NCI-H1105 treated with DMSO at 0.1 percent for 48 hours (cell line): ENCODE measurements at places on chromosomes 12 and 14.

DNA sequence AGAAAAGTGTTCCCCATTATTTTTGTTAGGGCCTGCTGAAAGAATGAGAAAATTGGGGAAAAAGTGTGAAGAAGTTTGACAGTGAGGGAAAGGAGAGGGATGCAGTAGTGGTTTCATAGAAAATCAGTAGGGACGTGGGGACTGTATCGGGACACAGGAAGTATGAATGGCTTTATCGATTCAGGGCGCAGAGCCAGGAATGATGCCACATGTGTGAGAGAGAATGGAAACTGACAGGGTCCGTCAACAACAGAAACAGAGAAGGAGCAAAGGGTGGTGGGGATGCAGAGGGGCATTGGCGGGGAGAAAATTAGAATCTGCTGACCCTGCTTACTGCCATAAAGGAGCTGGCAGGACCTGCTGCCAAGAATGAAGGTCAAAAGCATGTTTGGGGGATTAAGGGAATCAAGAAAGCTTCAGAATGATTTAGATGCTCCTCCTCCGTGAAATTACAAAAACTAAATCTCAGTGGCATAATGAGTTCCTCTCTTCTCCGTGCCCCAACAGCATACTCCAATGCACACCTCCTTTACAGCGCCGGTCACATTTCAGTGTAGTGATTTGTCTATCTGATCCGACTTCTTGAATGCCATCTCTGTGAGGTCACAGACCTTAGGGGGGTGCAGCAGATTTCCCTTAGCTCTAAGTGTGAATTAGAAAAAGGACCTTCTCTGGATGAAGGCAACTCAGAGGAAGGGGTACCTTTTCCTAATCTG is 92.6 kb downstream of the EMP1 start:
- peak; percentile 22 for DNase-seq

- no peak for DNase-seq
Observed at GRCh38 chr14:22003461-22003860, 329.8 kb upstream of the OR4E1 start.

- no peak for DNase-seq
Observed at GRCh38 chr14:104178279-104178678, 39.9 kb downstream of the KIF26A start.

- no peak for DNase-seq
Observed at GRCh38 chr14:42353315-42353714, 746.6 kb downstream of the LRFN5 start.

DNA sequence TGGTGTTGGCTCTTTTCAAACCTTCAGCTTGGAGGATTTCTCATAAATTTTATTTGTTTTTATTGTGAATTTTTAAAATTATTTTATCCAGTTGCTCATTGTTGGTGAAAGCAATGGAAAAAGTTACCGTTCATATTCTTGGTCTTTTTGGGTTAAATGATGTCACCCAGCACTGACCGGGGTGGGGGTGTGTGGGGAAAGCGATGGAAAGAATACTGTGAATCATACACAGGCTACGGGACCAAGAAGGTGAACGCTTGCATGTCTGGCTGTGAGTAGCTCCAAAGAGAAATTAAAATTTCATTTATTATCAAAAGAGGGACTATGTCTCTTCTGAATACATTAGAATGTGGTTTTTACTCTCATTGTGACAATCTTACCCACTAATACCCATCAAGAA is 430.1 kb downstream of the AEBP2 start:
- no peak for DNase-seq

GRCh38 chr12:110253176-110253575 is 27.9 kb upstream of the ATP2A2 start:
- no peak for DNase-seq

DNA sequence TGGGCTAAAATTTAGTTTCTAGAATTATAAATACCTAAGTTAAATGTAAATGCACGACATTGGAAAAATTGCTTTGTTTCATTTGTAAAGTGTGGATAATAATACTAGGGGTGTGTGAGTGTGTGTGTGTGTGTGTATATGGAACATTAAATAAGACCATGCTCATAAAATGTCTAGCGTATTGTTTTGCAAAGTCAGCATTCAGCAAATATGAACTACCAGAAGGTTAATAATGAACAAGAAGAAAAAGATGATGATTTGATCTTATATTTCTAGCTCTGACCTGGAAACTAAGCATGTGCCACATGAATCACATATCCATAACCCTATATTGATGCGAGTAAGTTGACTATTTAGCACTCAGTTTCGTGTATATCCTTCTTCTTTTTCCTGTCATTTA is 44.9 kb upstream of the MDGA2 start:
- no peak for DNase-seq

- DNase-seq: peak; percentile 98
Observed at GRCh38 chr12:12333407-12334366, 16.4 kb downstream of the MANSC1 start.

GRCh38 chr12:19988948-19989347 is 379.4 kb upstream of the PDE3A start:
- no peak for DNase-seq

- DNase-seq: peak; percentile 13
Observed at GRCh38 chr14:69013943-69014782, 35.1 kb upstream of the ACTN1 start.

DNA sequence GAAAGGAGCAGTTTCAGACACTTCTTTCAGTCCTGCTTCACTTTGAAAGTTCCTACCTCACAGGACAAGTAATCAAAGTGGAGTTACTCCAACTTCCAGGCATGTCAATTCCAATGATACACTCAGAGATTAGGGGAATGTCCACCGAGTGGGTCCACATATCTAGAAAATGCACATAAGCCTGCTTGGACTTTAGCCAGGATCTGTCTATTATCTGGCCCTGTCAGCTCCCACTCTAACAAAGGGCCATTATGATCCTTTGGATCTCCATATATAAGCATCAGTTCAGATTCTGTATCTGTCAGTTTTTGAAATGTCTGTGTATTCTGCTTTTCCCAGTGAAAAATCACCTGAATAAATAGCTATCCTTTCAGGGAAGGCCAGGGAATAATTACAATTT is 112.9 kb upstream of the ATXN7L3B start:
- no peak for DNase-seq

DNA sequence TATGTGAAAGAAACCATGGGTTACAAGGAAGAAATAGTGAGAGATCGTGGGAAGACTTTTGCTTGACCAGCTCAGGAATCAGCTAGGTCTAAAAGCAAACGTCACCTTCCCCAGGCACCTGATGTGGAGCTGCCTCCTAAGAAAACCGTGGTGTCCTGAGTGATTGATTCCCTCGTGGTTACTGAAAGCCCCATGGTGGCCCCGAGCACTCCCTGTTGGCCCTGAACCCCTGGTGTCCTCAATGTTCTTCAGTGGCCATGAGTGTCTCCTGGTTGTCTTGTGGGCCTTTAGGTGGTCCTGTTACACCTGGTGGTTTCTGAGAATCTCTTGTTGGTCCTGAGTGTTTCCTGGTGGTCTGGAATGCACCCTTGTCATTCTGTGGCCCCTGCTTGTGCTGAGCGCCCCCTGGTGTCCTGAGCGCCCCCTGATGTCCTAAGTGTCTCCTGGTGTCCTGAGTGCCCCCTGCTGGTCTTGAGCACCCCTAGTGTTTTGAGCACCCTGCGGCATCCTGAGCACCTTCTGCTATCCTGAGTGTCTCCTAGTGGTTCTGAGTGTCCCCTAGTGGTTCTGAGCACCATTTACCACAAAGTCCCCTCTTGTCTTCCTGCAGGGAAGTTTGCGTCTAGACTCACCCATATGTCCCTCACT is 518.7 kb downstream of the TMEM121 start:
- DNase-seq: no peak

DNA sequence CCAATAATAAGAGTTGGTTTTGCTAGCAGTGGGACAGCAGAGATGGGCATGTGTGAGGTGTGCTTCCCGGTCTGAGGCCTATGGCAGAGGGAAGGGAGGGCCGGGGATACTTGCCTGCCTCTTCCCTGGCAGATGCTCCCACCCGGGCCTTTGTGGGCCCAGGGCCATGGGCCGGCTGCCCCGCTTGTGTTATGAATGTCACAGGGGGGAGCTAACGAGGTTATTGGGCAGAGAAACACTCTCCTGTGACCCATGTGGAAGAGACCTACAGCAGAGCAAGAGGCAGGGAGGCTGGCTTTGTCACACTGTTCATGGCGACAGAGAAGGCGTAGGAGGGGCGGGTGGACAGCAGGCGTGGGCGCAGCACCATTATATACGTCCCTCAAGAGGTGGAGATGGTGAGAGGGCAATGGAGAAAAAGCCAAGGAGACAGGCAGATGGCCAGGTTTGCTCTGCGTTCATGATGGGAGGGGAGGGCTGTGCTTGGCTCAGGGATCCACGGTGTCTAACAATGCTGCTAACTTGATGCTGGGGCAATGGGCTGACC is 13.3 kb downstream of the CCND2 start:
- DNase-seq: no peak

DNA sequence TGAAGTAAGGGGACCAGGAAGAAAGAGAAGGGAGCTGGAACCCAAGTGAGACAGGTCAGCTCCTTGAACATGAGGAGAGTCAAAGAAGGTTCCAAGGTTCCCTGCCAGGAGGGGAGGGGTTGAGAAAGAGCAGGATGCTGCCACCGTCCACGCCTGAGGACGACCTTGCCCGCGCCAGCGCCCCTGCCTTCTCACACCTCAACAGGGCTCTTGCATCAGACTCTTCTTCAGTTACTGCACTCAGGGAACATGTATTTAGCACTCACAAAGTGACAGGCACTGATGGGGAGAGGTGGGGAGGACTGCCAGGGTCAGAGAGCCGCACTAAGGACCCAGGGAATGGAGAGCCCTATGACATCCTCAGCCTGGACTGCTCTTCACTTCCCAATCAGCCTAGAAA is 102.1 kb upstream of the NUDT4 start:
- no peak for DNase-seq

- DNase-seq: no peak
Observed at GRCh38 chr12:32650508-32650907, 28.6 kb upstream of the DNM1L start.

DNA sequence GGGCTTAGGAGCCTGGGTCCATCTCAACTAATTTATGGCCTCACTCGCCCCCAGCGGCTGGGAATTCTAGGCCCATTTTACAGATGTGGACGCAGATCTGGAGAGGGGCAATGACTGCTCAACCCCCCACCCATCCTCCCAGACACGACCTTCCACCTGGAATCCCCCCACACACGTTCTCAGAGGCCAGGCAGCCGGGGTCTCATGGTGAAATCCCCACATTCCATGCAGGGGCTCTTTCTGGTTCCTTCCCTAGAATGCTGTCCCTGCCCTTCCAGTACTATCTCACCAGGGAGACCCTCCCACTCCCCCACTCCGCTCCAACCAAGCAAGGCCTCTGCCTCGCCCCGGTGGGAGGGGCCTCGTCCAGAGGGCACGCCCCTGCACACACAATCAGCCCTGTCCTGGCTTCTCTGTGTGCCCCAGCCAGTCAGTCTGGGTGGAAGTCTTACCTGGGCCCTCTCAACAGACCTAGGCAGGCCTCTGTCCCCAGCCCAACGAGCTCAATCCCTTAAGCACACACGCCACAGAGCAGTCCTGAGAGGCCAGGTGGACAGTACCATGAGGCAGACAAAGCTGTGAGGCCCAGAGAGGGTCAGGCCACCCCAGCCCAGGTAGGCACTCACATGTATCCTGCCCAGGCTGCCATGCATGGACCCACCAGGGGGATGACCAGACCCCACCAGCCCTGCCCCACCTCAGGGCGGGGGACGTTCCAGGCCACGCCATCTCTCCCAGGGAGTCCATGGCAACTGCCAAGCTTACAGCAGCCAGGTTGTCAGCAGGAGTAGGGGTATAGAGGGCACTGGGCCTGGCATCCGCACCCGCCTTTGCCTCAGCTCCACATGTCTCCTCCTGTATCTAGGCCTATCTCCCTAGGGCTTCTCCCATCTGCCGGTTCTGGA is 1.3 kb upstream of the ANKRD9 start:
- no peak for DNase-seq

- no peak for DNase-seq
Observed at GRCh38 chr12:131038961-131039950, 85.5 kb downstream of the ADGRD1 start.

DNA sequence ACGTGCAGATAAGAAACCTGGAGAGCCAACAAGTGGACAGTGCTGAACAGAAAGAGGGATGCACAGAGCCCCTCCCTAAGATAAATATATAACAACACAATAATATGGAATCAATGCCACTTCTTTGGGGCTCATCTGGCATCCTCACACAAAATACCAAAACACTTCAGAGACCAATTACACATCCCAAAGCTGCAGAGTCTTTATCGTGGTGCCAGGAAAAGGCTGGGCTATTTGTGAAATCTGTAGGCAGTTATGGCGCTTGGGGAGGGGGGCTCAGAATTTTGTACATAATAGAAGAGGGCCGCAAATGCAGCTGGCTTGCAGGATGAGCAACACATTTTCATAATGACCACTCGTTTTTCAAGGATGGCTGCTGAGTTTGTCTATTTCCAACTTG is 160.4 kb upstream of the NOS1 start:
- DNase-seq: peak; percentile 44

- no peak for DNase-seq
Observed at GRCh38 chr12:5391653-5392052, 40.3 kb upstream of the NTF3 start.

GRCh38 chr14:70789961-70790360 is 19.4 kb downstream of the MAP3K9 start:
- DNase-seq: no peak

DNA sequence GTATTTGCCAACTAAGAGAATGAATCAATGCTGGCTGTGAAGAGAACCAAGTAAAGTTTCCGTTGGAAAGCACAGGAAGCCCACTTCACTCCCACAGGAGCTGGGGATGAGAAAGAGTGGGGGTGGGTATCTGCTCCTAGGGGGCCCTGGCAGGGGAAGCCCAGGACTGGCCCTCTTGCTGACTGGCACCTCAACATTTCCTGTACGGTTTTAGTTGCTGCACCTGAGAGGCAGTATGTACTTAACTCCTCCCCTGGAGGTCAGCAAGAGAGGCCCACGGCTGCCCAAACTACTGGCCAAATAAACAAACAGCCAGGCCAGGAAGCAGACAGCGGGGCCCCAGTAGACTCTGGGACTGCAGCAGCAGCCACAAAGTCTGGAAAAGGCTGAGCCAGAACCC is 33.8 kb upstream of the VWF start:
- no peak for DNase-seq

- DNase-seq: no peak
Observed at GRCh38 chr14:74425525-74426201, 347 bp downstream of the SYNDIG1L start.

DNA sequence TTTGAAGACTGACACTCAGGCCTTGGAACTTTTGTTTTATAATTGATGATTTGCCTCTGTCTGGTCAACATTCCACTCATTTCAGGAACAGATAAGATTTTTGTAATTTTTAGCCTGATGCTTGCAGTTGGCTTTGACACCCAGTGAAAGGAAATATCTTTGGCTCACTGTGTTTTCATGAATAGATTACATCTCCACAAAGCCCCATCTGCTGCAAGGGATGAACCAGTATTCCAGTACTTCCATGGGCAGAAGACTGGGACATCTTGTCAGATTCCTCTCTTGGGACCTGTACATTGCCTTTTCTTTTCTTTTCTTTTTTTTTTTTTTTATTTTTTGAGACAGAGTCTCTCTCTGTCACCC is 28.4 kb downstream of the GSG1 start:
- no peak for DNase-seq

GRCh38 chr12:53054112-53054878 is 4.4 kb downstream of the TNS2 start:
- DNase-seq: peak; percentile 84

GRCh38 chr14:33958605-33959226 is 7.8 kb upstream of the EGLN3 start:
- DNase-seq: no peak
